ENCODE measurements at places on chromosomes 5 and 9. TPM values are rescaled to one million over a fixed set of nuclear protein-coding genes. Genes with fewer than 3 reads are reported as not detected.

The ELL2 gene
- 66.6 TPM for polyA plus RNA-seq

The GDNF gene
- polyA plus RNA-seq = not detected

The TMEM232 gene
- 1.2 TPM for polyA plus RNA-seq

The FAXDC2 gene
- 22.7 TPM for polyA plus RNA-seq

The CDKN2B-AS1 gene
- 0.16 TPM for polyA plus RNA-seq

Measured in adipose tissue (tissue), 3 donors.